ENCODE measurements at places on chromosomes 5 and 9.

GRCh38 chr5:177402271-177403043 lies 2.0 kb upstream of the PFN3 start:
- peak; percentile 24 for DNase-seq

DNA sequence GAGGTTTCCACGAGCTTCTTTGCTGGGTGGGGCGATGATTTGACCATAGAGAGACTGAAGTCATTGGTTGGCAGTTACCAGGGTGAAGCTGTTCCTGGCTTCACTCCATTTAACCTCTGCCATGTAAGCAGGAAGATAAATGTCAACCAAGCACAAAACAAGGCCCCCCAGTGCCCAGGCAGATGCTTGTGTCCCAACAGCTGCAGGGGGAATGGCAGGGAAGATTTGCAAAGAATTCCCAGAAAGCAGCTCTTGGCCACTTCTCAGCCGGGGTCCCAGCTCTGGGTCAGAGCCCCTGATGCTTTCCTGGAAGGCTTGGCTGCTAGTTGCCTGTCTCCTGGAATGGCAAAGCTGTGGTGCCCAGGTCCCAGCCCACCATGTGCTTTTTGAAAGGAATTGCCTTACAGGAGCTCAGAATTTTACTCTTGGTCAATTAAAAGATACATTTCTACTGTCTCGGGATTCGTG lies 383.4 kb downstream of the ENC1 start:
- peak; percentile 46 for DNase-seq

- DNase-seq, result no peak
Measured at GRCh38 chr5:179123491-179124272, 63.5 kb downstream of the ZNF354C start.

- DNase-seq, result no peak
Measured at GRCh38 chr5:33049298-33049697, 338.2 kb downstream of the NPR3 start.

GRCh38 chr5:88691230-88691582 lies 191.8 kb downstream of the MEF2C start:
- DNase-seq, result no peak

DNA sequence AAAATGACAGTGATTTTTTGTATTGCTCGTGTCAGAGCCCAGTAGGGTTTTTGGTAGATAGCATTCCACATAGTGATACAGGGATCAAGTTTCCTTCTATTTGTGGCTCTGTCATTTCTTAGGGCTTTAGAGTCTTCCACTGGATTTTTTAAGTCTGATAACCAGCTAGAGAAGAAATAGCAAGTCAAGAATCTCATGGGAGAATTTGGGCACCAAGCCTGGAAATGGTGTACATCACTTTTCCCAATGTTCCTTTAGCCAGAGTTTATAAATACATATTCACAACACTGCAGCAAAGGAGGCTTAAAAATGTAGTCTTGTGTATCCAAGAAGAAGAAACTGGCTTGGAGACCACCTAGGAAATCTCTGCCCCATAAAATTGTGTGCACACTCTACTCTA lies 647.1 kb upstream of the KLF4 start:
- DNase-seq, result no peak

DNA sequence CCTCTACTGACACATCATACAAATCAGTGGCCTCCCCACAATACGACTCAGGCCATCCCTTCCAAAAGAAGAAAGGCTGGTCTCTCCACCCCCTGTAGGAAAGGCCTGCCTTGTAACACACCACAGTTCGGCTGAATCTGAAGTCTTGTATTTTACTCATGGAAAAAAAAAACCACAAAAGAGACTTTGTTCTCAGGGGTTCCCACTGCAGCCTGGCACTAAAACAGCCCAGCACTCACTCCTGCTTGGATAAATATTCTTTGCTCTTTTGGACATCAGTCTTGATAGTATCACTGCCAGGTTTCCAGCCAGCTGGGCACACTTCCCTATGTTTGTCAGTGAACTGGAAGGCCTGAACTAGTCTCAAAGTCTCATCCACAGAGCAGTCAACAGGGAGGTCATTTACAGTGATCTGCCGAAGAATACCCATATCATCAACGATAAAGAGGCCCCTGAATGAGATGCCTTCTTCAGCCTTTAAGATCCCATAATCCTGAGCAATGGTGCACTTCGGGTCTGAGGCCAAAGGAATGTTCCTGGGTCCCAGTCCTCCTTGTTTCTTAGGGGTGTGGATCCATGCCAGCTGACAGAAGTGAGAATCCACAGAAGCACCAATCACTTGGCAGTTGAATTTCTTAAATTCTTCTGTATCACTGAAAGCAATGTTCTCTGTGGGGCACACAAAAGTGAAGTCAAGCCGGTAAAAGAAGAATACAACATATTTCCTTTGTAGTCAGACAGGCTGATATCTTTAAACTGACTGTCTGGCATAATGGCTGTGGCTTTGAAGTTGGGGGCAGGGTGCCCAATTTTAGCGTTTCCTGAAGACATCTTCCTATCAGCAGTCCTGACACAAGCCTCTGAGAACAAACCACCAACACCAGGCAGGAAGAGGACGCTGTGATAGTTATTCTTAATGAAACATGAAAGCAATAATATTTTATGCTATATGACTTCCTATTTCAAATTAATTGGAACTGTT lies 198.1 kb downstream of the LURAP1L start:
- no peak for DNase-seq

DNA sequence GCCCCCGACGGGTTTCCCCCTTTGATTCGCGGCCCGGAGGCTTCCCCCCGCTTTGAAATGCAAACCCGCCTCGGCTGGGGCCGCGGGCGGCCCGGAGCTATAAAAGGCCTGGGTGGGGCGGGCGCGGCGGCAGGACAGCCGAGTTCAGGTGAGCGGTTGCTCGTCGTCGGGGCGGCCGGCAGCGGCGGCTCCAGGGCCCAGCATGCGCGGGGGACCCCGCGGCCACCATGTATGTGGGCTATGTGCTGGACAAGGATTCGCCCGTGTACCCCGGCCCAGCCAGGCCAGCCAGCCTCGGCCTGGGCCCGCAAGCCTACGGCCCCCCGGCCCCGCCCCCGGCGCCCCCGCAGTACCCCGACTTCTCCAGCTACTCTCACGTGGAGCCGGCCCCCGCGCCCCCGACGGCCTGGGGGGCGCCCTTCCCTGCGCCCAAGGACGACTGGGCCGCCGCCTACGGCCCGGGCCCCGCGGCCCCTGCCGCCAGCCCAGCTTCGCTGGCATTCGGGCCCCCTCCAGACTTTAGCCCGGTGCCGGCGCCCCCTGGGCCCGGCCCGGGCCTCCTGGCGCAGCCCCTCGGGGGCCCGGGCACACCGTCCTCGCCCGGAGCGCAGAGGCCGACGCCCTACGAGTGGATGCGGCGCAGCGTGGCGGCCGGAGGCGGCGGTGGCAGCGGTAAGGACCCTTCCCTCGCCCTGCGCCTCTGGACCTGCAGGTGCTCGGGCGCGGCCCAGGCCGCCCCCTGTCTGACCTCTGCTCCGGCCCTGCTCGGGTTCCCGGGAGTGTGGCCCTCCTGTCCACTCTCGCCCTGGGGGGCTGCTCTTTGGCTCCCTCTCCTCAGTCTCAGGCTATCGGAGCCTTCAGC lies at the start of gene CDX1:
Gene CDX1, plus strand, starts transcription at position 129 of the 862 bp plus-strand sequence. Its CDS starts 99 bp downstream, at position 228.
- no peak for DNase-seq

DNA sequence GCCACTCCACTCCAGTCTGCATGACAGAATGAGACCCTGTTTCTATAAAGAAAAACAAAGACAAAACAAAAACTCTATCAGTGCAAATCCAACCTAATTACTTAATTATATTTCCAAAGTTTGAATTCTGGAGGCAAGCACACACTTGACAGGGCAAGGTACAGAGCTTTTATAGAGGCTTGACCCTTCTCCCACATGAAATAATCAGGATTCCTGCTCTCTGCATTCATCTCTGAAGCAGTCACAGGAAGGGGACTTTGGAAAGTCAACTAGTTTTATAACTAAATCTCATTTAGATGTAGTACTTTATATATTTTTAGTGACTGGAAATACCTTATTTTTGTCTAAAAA lies 91.9 kb upstream of the CHD1 start:
- DNase-seq, result no peak

GRCh38 chr9:137749511-137749910 lies 128.1 kb upstream of the CACNA1B start:
- DNase-seq, result no peak

DNA sequence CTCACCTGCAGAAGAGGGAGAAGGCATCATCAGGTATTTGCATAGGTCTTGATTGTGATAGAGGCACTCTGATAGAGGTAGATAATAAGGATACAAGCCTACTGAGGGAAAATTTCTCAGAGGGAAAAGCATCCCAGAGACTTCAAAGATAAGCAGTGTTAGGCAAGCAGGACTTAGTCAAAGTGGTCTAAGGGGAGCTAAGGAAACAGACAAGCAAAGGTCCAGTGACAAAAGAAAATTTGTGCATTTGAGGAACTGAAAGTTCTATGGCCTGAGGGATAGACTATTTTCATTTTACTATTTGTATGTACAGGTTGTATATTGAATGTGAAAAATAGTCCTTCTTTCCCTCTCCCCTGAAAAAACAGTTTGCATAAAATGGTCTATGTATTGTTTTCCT lies 27.4 kb downstream of the OXCT1 start:
- no peak for DNase-seq

DNA sequence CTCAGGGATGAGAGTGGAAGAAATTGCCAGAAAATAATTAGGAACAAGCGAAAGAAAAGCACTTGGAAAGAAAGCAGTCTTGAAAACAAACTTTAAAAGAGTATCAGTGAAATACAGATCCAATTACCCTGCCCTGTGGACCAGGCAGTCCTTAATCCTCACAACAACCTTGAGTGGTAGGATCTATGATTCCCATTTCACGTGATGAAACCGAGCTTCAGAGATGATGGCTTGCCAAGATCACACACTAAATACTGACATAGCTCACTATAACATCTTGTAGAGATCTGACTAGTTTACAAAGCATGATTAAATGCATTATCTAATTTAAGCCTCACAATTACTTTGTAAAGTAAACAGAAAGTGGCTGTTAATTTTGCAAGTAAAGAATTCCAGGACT lies 55.5 kb upstream of the ABCA1 start:
- no peak for DNase-seq

DNA sequence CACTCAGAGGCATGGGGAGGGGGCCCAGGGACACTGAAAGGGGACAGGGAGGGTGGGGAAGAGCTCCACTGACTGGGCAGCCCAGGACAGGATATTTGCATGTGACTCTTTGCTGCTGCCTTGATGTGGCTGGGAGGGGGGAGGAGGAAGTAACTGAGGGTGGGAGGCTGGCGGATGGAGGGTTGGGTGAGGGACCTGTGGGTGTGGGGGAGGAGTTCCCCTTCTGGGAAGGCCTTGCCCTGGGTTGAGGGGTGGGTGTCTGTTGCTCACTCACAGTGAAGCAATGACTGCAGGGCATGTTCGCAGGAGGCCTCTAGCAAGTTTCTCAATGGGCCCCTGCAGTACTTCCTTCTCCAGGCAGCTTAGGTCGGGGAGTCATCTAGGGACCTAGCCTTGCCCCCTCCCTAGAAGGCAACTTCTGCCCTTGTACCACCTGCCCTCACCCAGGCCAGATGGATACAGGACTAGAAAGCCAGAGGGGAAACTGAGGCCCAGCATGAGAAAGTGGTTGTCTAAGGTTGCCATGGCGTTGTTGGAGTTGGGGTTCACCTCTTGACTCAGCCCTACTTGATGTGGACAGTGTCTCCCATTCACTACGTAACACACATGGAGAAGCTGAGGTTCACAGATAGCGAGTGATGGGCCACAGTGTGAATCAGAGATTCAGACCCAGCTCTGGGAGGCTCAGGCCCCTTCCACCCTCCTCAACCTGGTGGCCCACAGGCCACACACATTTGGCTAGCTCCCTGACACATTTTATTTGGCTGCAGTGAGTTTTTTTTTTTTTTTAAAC lies 3.0 kb downstream of the GRK6 start:
- peak; percentile 98 for DNase-seq

GRCh38 chr5:109192555-109193281 lies 217.1 kb downstream of the PJA2 start:
- DNase-seq, result no peak

GRCh38 chr5:56311306-56311905 lies 78.3 kb upstream of the ANKRD55 start:
- DNase-seq, result no peak

DNA sequence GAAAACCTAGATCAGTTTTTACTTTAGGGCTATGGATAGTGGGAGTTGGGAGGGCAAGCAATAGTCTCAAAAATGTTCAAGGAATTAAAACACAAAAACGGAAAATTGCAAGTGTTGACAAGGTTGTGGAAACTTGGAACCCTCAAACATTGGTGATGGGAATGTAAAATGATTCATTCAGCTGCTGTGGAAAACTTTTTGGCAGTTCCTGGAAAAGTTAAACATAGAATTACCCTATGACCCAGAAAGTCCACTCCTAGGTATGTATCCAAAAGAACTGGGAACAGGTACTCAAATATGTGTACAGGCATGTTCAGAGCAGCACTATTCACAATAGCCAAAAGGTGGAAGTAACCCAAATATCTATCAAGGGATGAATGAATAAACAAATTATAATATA lies 1.2 kb upstream of the MSANTD3 start:
- DNase-seq, result no peak

DNA sequence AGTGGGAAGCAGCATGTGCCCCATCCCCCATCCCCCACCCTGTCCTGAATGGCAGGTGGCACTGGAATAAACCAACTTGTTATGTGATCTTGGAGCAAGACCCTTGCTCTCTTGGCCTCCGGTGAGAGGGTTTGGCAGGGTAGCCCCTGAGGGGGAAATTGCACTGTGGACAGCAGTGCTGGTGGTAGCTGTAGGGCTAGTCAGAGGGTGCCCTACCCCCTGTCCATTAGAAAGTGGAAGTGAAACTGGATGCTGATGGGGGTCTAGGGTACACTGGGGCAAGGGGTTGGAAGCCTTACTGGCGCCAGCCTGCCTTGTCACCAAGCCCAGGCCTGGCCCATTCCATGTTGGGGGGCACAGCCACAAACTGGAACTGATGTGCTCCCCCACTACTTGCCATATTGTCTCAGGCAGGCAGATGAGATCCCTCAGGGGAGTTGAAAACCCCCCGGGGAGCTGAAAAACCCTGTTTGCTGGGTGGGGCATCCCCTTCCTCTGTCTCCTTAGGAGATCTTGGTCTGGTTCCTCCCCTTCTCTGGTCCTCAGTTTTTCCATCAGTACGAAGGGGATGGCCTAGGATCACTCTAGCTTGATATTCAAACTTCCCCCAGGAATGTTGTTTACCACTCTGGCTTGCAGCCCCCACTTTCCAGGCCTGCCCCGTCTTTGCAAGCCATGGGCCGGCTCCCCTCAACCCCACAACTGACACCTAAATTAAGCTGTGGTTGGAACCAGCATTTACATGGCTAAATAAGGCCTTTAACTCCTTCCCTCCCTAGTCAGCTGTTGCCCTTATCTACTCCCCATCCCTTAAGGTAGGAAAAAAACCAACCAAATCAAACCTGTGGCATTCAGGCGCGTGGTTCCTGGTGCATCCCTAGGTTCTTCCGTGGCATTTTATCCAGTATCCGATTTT lies 14.4 kb upstream of the SYNPO start:
- DNase-seq, result no peak

GRCh38 chr5:67095346-67096171 lies 101.0 kb downstream of the CD180 start:
- DNase-seq, result peak; percentile 37

DNA sequence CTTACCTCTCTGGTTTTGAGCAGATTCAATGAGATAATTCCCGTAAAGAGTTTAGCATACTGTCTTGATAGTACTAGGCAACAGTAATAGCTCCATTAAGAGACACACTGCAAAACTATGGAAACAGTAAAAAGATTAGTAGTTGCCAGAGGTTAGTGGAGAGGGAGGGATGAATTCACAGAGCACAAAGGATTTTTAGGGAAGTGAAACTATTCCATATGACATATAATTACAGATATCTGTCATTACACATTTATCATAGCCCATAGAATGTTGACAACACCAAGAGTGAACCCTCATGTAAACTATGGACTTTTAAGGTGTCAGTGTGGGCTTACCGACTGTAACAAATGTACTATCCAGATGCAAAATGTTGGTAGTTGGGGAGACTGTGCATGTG lies 176.4 kb upstream of the PLCXD3 start:
- DNase-seq, result no peak

- no peak for DNase-seq
Measured at GRCh38 chr9:114782586-114782985, 23.3 kb downstream of the TNFSF15 start.

Measured in inflammatory macrophage (primary cell).